Fibroblast of lung (primary cell): ENCODE measurements at places on chromosomes 12 and 14. TPM values are rescaled to one million over a fixed set of nuclear protein-coding genes. Genes with fewer than 3 reads are reported as not detected.

- no peaks in the 10 kb centered on the region for H3K27me3 ChIP-seq
- H3K4me3 ChIP-seq, result no peak overlapping the region
- DNase-seq, result no peak
- no peaks in the 10 kb centered on the region for H3K4me1 ChIP-seq
- H3K27ac ChIP-seq, result no peak overlapping the region
- H3K36me3 ChIP-seq, result no peaks in the 10 kb centered on the region
These were observed 336.3 kb downstream of the DAD1 start for GRCh38 chr14:22252686-22253085.

Gene GRIN2B
- under 0.01 TPM in 1 of 2 replicates, not detected in the other for total RNA-seq

Gene MOK
- total RNA-seq, result 3.6 and 4.3 TPM in 2 replicates

DNA sequence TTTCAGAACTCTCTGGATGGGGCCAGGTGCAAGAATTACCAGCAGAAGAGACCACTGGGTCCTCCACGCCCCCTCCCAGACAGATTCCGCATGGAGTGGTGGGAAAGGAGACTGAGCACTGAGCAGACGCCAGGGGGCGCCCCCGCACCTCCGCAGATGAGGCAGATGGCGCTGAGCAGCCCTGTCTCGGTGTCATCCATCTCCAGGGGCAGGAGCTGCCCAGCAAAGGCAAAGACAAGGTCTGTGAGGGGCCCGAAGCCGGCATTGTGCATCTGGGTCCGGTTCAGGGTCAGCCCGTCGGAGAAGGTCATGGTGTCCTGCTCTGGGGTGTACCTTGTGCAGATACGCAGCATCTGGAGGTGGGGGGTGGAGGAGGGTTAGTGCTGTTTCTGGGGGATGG is 6.3 kb upstream of the ITGB7 start:
- DNase-seq, result peak; percentile 76
- H3K36me3 ChIP-seq, result peaks cover 41% of the 10 kb centered on the region
- H3K4me1 ChIP-seq, result peaks cover 17% of the 10 kb centered on the region
- H3K27me3 ChIP-seq, result no peaks in the 10 kb centered on the region
- peak overlapping the region; percentile 20 for H3K27ac ChIP-seq

- H3K4me3 ChIP-seq, result no peak overlapping the region
- H3K36me3 ChIP-seq, result no peaks in the 10 kb centered on the region
These were observed 35.3 kb downstream of the SDR9C7 start for GRCh38 chr12:56898938-56899337.
